ENCODE measurements at places on chromosomes 7 and 10.

GRCh38 chr7:36871863-36872262 is 147.6 kb upstream of the AOAH start:
- DNase-seq: no peak

- no peak for DNase-seq
These were observed 42.4 kb upstream of the LYZL1 start for GRCh38 chr10:29246449-29246848.

DNA sequence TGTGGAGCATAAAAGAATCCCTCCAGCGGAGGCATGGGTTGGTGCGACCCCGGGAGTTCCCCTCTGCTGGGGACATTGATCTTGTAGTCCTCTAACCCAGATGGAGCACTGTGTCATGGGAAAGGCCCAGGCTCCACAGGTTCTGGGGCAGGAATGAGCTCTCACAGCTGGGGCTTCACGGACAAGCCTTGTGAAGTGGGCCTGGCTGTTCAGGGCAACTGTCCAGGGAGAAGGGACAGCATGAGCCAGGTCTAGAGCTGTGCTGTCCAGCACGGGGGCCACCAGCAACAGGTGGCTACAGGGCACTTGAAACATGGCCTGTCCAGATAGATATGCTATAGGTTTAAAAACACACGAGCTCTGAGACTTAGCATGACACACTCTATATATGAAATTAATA is 11.4 kb downstream of the GPR26 start:
- no peak for DNase-seq

- no peak for DNase-seq
These were observed 128.9 kb downstream of the NRCAM start for GRCh38 chr7:108327353-108327752.

Measured in NCI-H187 treated with DMSO at 0.1 percent for 48 hours (cell line).